Karpas-422 (cell line): ENCODE measurements at places on chromosomes 2 and 18.

DNA sequence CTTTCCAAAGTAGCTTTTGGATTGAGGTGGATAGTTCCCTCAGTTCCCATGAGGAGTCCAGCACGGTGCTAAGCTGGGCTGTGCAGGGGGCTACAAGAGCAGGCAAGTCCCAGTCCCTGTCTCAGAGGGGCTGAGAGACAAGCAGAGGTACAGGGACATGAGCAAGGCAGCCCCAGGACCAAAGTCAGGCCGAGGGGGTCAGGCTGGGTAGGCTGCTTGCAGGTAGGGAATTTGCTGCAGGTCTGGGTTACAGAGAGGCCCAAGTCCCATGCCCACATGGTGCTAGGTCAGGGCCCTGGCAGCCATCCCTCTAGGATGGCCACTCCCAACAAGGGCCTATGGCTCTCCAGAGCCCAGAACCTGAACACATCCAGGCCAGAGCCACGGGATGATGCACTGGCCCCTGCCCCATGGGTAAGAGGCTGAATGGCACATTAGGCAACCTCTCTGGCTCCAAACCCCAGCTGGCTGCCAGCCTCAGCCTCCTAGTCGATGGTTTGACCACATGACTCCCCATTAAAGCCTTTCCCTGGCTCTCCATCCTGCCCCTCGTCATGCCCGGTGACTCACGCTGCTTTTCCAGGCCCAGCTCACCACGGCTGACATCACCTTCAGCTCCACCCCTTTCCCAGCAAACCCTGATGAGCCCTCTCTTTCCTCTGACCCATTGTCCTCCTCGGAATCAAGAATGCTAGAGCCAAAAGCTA is 83.7 kb downstream of the SDC1 start:
- no peaks in the 10 kb centered on the region for H3K27me3 ChIP-seq
- DNase-seq: no peak
- no peak overlapping the region for H3K4me3 ChIP-seq

- no peak overlapping the region for H3K4me3 ChIP-seq
- DNase-seq: no peak
- no peaks in the 10 kb centered on the region for H3K4me1 ChIP-seq
- no peak overlapping the region for H3K27ac ChIP-seq
- no peaks in the 10 kb centered on the region for H3K36me3 ChIP-seq
- no peaks in the 10 kb centered on the region for H3K27me3 ChIP-seq
Observed at GRCh38 chr2:224612578-224612977, 27.4 kb upstream of the CUL3 start.

DNA sequence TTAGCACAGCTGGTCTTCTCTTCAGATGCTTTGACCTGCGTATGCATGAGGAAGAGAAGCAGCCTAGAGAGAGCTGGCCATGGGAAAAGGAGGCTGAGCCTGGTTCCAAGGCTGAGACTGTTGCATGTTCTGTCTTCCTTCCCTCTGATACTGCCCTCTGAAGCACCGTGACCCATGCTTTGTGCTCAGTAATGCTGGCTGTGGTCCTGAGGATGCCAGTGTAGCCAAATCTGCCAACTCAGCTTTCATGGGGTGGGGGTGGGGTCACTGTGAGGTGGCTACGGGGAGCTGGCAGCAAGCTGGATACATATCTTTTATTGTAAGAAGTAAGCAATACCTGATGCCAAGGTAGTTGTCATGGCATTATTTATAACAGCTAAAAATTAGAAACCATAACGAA is 41.5 kb downstream of the EPAS1 start:
- no peak overlapping the region for H3K4me3 ChIP-seq
- no peak overlapping the region for H3K27ac ChIP-seq
- H3K27me3 ChIP-seq: no peaks in the 10 kb centered on the region
- H3K4me1 ChIP-seq: no peaks in the 10 kb centered on the region
- H3K36me3 ChIP-seq: no peaks in the 10 kb centered on the region

DNA sequence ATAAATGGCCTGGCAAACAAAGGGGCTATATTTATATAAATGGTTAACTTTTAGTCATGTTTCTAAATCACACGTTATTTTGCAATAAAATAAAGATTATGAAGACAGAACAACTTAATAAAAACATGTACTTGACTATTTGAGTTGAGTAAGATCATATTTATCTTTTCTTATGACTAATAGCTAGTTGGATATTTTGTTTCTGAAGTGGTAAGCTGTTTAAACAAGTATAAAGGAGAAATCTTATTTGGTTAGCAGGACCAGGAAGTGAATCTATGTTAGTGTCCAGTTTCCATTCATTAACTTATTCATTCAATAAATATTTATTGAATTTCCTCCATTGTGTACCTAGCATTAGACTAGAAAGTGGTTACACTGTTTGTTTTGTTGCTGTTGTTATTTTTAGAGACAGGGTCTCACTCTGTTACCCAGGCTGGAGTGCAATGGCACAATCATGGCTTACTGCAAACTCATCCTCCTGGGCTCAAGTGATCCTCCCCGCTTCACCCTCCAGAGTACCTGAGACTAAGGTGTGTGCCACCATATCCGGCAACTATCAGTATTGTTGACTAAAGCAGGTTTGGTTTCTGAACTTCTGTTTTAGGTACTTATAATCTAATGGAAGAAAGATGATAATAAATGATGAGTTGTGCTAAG is 312.6 kb downstream of the DPP10 start:
- H3K4me1 ChIP-seq: no peaks in the 10 kb centered on the region
- no peak for DNase-seq
- H3K4me3 ChIP-seq: no peak overlapping the region
- no peak overlapping the region for H3K27ac ChIP-seq

DNA sequence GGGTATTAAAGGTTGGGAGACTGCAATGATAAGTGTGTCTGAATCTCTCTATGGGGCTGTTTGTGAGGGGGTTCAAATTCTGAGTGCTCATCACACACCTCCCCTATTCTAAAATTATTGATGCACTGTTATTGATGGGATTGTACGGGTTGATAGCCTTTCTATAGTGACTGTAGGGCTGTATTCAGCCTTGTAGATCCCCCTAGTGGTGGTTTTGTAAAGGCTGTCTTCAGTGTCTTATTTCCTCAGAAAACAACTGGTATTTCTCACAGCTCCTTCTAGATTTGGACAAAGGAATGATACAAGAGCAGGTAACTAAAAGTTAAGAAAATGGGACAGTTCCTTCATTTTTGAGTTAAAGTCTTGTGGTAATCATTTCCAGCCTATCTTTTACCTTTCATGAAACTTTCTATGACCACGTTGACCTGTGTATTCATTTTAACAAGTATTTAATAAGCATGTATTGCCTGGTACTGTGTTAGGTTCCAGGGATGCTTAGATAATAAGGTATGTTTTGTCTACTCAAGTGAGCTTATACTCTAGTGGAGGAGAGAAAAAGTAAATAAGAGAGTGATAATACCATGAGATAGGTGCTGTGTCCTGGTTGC is 21.2 kb downstream of the SMAD4 start:
- H3K27me3 ChIP-seq: no peaks in the 10 kb centered on the region
- DNase-seq: peak; percentile 83
- no peak overlapping the region for H3K4me3 ChIP-seq
- H3K36me3 ChIP-seq: peaks cover 47% of the 10 kb centered on the region; the same call in 1 of the 2 replicates

GRCh38 chr18:3983351-3983969 is 471.6 kb downstream of the DLGAP1 start:
- no peaks in the 10 kb centered on the region for H3K36me3 ChIP-seq
- H3K27me3 ChIP-seq: 0 out of 2 replicates have a peak, but pooled peaks cover 3% of the 10 kb centered on the region

DNA sequence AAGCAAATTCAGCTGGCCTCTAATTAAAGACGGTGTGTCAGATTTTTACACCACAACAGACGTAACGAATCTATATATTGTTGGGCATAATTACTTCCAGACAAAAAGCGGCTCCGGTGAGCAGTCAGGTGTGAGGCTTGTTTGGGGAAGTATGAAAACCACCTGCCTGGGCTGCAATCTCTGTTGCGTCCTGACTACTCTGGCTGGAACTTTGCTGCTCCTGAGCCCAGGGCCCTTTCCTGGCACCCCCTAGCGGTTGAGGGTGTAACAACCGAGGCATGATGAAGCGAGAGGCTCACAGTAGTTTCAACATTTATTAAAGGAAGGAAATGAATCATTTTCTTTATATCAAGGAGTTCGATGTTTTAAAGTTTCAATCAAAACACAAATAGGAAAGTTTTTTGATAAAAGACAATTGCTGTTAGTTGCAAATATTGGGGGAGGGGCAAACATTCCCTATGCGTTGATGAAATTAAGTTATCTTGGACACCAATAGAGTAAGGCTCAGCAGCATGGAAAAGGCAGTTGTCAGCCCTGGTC is 10.6 kb upstream of the ITGB6 start:
- no peak overlapping the region for H3K27ac ChIP-seq
- H3K36me3 ChIP-seq: no peaks in the 10 kb centered on the region
- H3K4me3 ChIP-seq: no peak overlapping the region
- H3K4me1 ChIP-seq: no peaks in the 10 kb centered on the region
- H3K27me3 ChIP-seq: no peaks in the 10 kb centered on the region

DNA sequence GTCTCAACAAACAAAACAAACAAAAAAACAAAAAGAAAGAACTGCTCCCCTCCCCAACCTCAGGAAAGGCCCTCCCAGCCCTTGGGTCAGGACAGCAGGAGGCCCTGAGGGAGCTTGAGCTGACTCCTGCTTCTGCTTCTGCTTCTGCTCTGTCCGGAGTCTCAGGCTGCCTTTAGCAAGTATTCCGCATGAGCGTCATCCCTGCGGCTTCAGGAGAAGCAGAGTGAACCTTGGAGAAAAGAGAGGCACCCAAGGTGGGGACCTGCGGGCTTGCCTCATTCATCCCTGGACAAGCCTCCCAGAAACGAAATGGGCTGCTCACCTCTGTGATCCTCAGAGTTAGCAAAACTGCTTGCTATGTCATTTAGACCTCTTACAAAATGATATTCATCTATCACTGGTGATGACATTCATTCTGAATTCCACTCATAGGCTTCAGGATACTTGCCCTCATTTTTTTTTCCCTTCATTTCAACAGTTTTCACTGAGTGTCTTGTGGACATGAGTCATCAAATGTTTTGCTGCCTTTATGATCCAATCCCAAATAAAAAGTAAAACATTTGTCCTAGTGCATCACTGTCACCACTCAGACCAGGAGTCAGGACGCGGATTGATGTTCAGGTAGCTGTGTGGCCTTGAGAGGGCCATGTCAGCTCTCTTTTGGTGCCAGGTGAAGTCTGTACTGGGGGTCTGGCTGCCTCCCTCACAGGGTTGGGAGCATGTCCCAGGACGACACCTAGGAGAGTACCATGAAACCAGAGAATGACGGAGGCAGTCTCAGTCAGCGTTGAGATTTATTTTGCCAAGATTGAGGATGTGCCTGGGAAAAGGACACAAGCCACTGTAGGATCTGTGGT is 51.7 kb downstream of the IMPA2 start:
- no peak overlapping the region for H3K27ac ChIP-seq
- no peaks in the 10 kb centered on the region for H3K27me3 ChIP-seq
- no peak overlapping the region for H3K4me3 ChIP-seq
- no peak for DNase-seq
- no peaks in the 10 kb centered on the region for H3K4me1 ChIP-seq
- no peaks in the 10 kb centered on the region for H3K36me3 ChIP-seq

DNA sequence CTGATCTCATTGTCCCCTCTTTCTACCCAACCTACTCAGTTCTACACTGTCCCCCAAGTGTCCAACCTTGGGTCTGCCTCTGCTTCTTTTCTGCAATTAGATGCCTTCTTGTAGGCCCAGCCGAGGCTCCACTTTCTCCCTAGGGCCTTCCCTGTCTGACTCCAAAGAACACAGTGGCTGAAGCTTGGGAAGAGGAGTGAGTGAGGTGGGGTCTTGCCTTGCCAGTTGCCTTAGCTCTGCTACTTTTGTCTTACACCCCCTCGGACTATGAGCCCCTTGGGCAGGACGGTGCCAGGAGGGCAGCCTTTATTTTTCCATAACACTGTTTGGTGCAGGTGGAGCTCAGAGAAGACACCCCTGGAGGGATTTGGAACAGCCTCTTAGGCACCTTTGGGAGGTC is 345.1 kb downstream of the CYP26B1 start:
- H3K27ac ChIP-seq: no peak overlapping the region
- no peak overlapping the region for H3K4me3 ChIP-seq

DNA sequence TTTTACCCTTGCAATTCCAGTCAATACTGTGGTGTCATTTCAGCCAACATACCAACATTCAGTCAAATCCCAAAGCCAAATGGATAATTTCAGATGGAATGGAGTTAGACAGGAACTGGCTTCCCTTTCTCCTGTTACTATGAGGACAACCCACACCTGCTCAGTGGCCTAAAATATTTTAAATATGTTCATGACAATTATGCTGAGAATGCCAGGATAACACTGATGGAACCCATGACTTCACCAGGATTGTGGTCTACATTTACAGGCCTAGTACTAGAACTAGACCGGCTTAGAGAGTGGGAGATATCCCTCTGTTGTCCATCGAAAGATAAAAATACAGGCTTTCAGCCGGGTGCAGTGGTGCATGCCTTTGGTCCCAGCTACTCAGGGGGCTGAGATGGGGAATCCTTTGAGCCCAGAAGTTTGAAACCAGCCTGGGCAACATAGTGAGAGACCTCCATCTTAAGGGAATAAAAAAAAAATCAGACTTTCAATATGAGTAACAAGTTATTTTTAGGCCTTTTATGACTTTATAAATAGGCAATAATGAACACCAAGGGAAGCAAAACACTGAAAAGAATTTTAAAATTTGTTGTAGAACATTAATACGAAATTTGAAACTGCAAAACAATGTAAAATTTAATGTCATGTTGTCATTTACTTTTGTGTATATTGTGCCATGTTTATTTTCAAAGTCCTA is 14.2 kb downstream of the GPATCH11 start:
- peaks cover 66% of the 10 kb centered on the region for H3K36me3 ChIP-seq
- no peak for DNase-seq
- no peak overlapping the region for H3K27ac ChIP-seq

GRCh38 chr2:189999661-190000060 is 62.9 kb downstream of the MSTN start:
- no peak overlapping the region for H3K4me3 ChIP-seq
- no peak for DNase-seq
- H3K4me1 ChIP-seq: no peaks in the 10 kb centered on the region

DNA sequence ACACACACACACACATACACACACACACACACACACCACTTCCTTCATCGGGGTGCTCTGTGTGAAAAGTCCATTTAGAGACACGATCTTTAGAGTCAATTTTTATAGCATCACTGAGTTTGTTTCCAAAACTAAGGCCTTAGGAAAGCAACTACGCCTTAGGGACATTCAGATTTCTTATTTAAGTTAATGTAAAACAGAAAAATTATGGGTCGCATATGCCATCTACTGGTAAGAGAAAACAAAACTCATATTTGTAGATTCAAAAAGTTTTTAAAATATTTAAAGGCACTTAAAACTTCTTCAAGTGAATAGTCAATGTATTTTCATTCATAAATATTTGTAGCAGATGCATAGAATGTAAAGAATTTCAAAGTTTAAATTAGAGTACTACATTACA is 166.2 kb downstream of the ATAD2B start:
- H3K4me1 ChIP-seq: no peaks in the 10 kb centered on the region
- DNase-seq: peak; percentile 68
- H3K27me3 ChIP-seq: no peaks in the 10 kb centered on the region
- no peak overlapping the region for H3K27ac ChIP-seq
- H3K4me3 ChIP-seq: no peak overlapping the region

- H3K4me3 ChIP-seq: no peak overlapping the region
- H3K27ac ChIP-seq: no peak overlapping the region
- H3K36me3 ChIP-seq: no peaks in the 10 kb centered on the region
Observed at GRCh38 chr2:109374548-109375130, 239.1 kb downstream of the SEPTIN10 start.
